T-helper 1 cell (primary cell): ENCODE measurements at places on chromosomes 3 and 15.

DNA sequence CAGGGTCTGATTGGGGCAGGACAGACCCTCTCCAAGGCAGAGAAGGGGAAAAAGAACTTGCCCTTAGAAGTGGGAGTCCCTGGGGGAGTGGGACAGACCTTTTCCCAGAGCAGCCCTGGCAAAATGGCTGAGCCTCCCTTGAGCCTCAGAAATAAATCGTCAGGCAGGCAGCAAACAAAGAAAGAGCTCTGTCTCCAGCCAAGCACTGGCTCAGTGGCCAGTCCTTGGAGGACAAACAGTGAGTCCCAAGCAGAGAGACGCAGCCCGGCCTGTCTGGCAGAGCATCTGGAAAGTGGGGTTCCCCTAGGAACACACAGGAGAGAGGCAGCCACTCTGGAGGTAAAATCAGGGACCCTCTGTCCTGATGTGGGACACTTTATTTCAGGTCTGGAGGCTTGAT, 1.8 kb downstream of the SLC6A1 start:
- no peak for DNase-seq

GRCh38 chr3:13587442-13587841, 38.5 kb downstream of the FBLN2 start:
- no peak for DNase-seq

GRCh38 chr15:48177766-48178647, at the start of gene MYEF2:
Gene MYEF2 (minus strand): TSS chr15:48178295. CDS start chr15:48178237, 58 bp downstream.
- DNase-seq = peak; percentile 71

DNA sequence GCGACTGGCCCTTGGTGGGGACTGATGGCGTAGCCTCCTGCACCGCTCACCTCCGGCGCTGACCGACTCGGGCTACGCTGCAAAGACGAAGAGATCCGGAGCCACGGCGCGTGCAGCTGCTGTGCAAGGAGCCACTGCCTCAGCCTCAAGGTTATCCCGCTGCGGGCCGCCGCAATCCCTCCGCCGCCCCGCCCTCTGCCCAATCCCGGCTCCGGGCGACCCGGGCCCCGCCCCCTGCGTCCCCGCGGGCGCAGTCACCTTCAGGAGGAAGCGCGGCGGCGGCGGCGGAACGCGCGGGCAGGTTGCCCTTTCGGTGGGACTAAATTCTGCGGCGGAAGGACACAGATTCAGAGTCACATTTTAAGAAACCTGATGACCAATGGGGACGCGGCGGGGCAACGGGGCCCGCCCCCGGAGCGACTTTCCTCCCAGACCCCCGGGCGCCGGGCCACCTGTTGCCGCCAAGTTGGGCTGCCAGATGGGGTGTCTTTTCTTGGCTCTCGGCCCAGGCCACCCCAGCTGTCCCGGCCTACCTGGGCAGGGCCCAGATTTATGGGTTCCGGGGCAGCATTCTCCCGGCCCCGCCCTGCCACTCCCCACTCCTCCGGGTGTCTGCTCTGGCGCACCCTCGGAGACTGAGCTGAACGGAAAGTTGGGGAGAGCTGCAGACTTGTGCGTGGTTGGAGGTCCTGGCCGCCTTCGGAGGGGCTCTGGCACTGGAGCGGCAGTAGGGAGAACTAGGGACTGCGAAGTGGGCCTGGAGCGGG, at the start of gene PKM:
PKM (minus strand) TSS at position 125 of the 767 bp plus-strand sequence. CDS start 12,093 bp downstream, outside the sequence.
- peak; percentile 85 for DNase-seq

- no peak for DNase-seq
Measured at GRCh38 chr3:99648101-99648500, 9.7 kb downstream of the COL8A1 start.

DNA sequence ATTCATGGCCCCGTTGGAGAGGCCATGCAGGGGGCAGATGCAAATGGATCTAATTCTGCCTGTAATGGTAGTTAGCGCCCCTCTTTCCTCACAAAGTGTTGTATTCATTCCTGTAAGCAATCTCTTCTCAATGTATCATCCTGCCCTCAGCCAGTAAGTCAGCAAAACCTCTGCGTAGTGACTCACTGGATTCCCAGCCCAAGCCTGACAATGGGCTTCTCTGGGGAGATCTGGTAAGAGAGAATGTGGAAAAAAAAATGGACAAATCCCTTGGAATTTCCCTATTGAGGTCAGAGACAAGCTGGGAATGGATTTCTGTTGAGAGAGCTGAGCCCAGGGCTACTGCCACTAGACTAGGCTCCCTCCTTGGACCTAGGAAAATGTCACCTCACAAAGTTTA, 25.4 kb downstream of the ADPGK start:
- DNase-seq = no peak

- DNase-seq = no peak
Measured at GRCh38 chr3:100516838-100517237, 24.4 kb downstream of the TMEM45A start.

DNA sequence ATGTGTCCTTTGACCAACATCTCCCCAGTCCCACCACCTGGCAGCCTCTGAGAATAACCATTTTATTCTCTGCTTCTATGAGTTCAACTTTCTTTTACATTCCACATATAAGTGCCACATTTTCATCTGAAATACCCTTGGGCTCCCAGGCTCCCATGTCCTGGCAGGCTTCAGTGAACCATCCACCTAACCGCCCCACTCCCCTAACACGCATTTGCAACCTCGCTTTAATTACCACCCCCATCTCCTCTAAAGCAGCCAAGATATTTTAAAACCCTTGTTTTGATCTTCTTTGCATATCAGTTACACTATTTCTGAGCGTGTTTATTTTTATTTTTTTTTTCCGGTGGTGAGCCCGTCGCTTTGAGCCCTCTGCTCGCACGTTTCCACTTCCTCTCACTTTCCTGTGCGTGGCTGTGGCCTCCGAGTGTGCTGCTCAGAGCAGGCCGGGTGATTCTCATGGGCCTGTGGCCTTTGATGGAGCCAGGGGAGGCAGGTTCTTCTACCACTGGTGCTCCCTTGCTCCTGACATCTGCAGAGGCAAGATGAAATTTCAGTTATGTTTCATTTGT, 195.4 kb upstream of the LPP start:
- DNase-seq = peak; percentile 11

GRCh38 chr3:99777210-99777549, 40.5 kb upstream of the CMSS1 start:
- DNase-seq = no peak

DNA sequence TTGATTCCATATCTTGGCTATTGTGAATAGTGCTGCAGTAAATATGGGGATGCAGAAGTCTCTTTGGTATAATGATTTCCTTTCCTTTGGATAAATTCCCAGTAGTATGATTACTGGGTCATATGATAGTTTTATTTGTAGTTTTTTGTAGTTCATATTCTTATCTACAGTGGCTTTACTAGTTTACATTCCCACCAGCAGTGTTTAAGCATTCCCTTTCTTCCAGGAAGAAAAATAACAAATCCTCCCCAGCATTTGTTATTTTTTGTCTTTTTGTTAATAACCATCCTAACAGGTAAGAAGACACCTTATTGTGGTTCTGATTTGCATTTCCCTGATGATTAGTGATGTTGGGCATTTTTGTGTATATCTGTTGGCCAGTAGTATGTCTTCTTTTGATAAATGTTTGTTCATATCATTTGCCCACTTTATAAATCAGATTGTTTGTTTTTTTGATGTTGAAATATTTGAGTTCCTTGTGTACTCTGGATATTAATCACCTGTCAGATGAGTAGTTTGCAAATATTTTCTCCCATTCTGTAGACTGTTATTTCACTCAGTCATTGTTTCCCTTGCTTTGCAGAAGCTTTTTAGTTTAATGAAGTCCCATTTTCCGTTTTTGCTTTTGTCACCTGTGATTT, 163.3 kb upstream of the THRB start:
- no peak for DNase-seq

GRCh38 chr3:58153371-58153770, 57.4 kb downstream of the DNASE1L3 start:
- DNase-seq = no peak

DNA sequence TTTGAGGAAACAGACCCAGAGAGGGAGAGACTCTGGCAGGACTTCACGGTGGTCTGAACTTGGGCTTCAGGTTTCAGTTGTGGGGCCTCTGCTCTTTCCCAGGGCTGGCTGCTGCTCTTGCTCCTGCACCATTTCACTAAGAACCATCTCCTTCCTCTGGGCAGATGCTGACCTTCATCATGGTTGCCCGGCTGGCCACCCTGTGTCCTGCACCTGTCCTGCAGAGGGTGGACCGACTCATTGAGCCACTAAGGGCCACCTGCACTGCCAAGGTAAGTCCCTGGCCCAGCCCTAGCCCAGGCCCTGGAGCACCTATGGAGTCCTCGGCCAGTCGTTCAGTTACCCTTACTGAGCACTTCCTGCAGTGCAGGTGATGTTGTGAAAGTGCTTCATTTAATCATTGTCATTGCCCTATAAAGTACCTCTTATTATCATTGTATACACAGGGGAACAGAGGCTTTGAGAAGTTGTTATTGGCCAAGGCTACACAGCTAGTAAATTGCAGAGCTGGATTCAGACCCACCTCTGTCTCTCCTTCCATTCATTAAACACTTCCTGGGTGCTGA, 10.0 kb downstream of the RPL32 start:
- no peak for DNase-seq

- no peak for DNase-seq
Measured at GRCh38 chr3:155022896-155023295, 57.2 kb upstream of the MME start.

DNA sequence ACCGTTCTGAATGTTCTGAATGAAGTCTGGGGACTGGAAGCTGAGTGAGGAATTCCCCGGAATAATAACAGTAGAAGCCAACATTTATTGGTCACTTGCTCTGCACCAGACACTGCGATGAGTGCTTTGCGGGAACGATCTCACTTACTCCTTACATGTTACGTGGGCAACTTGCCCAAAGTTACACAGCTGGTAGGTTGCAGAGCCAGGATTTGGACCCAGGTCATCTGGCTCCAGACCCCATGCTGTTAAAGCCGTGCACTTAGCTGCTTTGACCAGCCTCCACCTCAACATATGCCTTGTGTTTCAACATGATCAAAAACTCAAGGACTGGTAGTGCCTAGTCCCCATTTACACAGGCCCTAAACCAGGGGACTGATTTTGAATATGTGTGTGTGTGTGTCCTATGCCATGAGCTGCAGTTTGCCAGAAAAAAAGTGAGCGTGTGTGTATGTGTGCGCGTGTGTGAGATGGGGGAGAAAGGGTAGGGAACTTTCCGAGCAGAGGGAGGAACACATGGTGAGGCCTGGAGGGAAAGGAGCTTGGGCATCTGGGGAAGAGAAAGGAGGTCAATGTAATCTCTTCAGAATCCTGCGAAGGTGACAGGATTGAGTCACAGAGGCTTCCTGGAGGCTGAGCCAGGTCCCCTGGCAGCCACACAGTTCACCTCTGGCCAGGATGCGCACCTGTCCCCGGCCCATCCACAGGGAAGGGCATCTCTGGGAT, 28.9 kb downstream of the LINGO1 start:
- DNase-seq = no peak

DNA sequence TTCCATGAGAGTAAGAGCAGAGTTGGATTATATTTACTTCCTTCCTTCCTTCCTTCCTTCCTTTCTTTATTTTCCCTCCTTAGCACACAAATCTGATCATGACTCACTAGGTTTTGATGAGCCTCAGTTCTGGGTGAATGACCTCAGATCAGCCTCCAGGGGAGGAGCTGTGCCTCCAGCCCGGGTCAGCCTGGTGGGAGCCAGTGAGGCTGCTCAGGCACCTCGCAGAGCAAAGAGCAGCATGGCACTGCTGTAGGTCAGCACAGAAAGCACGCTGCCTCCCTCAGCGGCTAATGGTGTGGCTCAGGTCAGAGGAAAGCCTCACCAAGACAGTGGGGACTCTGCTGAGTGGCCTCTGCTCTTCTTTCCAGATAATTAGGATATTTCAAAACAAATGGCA, 108.5 kb downstream of the SYNPR start:
- DNase-seq = no peak

GRCh38 chr3:15903759-15904720, 106.3 kb upstream of the ANKRD28 start:
- no peak for DNase-seq

- DNase-seq = no peak
Measured at GRCh38 chr15:48935236-48935635, 28.5 kb downstream of the SHC4 start.

GRCh38 chr15:44298878-44299277, 10.4 kb downstream of the GOLM2 start:
- DNase-seq = no peak

- no peak for DNase-seq
Measured at GRCh38 chr15:47582233-47582632, 135.1 kb upstream of the SEMA6D start.

- no peak for DNase-seq
Measured at GRCh38 chr15:67813104-67813634, 12.1 kb upstream of the SKOR1 start.

- DNase-seq = no peak
Measured at GRCh38 chr3:46214751-46215352, 6.7 kb upstream of the CCR1 start.

- no peak for DNase-seq
Measured at GRCh38 chr15:100651253-100651652, 48.9 kb downstream of the ASB7 start.

GRCh38 chr15:101128221-101129015, 123.4 kb downstream of the CHSY1 start:
- no peak for DNase-seq

DNA sequence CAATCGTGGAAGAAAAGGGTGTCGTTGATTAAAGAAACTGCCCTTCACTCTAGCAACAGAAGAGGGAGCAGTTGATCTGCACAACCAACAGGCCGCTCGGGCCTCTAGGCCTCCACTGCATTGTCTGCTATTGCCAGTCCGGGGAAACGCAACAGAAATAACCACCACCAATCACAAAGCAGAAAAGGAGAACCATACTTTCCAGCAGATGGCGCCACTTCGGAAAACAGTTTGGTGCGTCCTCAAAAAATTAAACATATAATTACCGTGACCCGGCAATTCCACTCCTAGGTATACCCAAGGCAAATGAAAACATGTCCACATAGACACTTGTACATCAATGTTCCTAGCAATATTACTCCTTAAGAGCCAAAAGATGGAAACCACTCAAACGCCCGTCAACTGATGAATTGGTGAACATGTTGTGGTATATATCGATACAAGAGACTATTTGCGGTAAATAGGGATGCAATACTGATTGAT, 154.1 kb downstream of the TJP1 start:
- DNase-seq = no peak

GRCh38 chr3:123138839-123139444, 62.8 kb upstream of the SEC22A start:
- no peak for DNase-seq

DNA sequence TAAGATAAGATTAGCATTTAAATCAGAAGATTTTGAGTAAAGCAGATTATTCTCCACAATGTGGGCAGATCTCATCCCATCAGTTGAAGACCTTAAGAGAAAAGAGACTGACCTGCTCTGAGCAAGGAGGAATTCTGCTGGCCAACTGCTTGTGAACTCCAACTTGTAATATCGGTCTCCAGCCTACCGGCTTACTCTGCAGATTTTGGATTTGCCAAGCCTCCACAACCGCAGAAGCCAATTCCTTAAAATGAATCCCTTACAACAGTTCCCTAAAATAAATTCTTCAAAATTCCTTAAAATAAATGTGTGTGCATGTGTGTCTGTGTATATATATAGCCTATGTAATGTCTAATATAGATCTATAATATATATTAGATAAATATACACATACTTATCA, 107.4 kb upstream of the KLF13 start:
- no peak for DNase-seq
